Head of caudate nucleus (tissue), 42 donors: ENCODE measurements at places on chromosomes 7 and 10.

DNA sequence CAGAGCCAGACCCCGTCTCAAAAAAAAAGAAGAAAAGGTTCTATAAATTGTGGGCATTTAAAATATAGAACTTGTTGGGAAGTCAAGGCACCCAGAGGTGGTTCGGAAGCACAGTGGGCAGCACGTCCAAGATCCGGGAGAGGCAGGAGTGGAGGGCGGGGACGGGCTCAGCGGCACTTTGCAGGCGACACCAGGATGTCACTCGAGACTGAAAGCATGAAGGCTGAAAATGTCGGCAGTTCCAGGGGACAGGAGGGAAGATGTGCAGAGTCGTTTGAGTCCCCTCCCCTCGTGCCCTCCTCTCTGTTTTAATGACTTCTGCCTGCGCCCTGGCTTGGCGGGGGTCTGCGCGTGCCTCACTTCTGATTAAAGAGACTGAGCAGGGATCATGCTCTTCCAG, 30.6 kb downstream of the IQCE start:
- DNase-seq, result no peak

GRCh38 chr7:13920053-13920697, 69.3 kb downstream of the ETV1 start:
- DNase-seq, result no peak

DNA sequence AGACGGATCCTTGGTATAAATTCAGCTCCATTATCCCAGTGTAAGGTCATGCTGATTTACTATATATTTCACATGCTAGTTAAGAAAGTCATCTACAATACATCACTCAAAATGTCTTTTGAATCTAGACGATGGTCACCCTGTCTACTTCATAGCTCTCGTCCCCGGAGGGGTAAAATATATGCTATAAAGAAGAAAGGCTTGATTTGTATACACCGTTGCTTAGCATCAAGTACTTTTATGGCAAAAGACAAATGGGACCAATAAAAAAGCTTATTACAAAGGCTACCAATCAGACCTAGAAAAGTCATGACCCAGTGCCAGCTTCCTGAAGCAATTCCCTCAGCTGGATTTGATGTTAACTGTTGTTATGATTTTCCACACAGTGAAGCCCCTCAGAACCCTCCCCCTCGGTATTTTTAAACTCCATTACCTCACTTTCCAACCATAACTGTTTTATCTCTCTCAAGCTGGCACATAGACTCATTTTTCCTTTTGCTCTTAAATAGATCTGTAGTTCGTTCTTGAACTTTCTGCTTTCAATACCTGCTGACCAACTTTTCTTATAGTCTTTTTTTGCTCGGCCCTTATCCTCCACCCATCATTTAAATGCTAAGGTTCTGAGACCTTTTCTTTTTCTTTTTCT, 104.9 kb downstream of the DOCK4 start:
- no peak for DNase-seq

- no peak for DNase-seq
These were observed 12.8 kb downstream of the PRKAG2 start for GRCh38 chr7:151864081-151864480.

DNA sequence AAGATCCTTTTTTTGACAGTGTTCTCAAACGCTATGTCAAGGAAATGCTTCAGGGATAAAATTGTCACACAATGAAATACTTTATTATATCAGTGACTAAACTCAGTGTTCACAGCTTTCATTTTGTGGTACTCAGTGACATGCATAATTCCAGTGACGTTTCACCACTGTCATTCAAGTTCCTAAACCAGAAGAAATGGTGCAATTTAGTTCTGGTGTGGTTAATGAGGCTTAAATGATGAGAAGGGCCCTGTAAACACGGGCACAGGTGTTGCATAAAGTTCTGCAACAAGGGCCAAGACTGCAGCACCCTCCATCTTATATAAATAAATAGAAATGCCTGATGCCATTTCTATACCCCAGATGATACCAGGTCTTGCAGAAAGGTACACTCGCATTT, 1247.1 kb downstream of the GATA3 start:
- no peak for DNase-seq

- DNase-seq, result no peak
These were observed 155.6 kb downstream of the PKD1L1 start for GRCh38 chr7:47792521-47793121.

DNA sequence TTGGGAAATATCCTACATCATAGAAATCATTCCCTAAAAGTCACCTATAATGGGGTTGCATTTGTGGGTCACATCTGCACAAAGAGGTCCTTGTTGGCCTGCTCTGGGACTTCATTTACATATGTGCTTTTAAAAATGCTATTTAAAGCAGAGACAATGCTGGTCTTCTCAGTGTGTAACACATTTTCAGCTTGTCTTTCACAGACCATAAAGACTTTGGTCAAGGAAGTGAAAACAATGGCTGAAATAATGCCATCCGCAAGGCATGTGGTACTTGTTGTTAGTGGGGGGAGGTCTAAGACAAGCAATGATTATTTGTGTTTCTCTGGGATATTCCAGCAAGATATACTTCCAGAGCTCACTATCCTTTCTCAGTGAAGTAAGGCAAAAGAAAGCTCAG, 84.6 kb upstream of the PDLIM1 start:
- DNase-seq, result no peak

DNA sequence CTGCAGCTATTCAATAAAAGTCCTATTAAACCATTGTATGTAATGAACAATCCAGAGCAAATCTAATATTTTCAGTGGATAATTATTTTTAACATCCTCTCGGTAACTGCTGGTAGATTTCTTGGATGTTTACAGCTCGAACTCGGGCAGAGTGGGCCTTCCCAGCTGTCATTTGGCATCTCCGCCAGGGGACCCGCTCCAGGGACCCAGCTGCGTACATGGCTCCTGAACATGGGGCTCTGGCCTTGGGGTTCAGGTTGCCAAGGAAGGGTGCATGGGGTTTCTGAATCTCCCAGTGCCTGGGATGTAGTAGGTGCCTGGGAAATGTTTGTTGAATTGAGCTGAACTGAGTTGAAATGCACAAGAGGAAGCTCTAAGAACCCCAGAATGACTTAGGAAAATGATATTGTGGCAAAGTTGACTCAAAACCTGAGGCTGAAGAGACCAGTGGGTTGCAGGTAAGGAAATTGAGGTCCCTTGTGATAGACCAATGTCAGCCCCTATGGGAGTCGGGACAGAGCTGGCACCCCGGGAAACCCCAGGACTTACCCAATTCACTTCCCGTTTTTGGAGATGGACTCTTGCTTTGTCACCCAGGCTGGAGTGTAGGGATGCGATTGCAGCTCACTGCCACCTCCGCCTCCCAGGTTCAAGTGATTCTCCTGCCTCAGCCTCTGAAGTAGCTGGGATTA, 228.4 kb downstream of the CUX1 start:
- no peak for DNase-seq

DNA sequence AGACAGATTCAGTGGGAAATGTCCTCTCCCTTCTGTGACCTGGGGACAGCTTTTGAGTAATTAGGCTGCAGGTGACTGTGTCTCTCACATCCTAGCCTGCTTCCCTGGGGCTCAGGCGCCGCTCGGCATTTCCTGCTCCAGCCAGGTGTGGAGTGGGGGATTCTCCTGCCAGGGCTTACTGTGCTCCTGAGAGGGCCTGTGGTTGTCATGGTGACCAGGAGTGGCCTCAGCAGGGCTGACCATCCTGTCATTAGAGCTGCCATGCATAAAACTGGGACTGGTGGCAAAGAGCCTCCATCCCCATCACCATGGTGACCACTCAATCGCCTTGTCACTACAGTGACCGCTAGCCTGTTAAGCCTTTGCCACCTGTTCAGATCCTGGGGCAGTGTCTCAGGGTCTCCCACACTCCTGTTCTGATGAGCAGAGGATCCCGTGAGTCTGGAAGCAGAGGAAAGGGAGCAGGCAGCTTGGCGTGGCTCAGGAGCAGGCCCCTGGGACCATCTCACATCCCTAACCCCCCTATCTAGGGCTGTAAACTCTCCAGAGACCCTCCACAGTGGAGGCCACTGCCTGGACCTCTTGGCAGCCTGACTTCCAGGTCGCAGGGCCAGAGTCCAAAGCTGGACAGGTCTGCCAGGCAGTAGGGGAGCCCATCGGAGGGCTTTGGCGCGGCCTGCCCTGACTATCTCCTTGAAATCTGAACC, at the start of gene GCK:
GCK (minus strand) TSS at position 154 of the 707 bp plus-strand sequence. CDS start 486 bp downstream, outside the sequence.
- no peak for DNase-seq

GRCh38 chr10:33772370-33773252, 438.1 kb upstream of the NRP1 start:
- peak; percentile 60 for DNase-seq

DNA sequence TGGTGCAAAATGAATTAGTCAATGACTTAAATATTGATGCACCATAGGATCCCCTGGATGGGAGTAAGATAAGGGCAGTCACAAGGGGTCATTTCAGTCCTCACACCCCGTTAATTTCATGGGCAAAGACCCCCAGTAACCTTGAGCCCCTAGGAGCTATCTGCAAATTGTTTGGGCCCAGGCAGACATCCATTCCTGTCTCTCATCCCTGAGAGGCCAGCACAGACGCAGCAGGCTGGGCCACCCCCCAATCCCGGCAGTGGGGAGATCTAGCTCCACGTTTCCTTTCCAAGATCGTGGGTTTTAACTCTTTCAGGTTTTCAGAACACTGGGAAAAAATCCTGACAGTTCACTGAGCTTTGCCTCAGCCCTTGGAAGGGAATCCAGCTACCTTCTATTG, 40.1 kb downstream of the PNLIPRP2 start:
- no peak for DNase-seq

GRCh38 chr10:75043256-75044131, 68.0 kb upstream of the SAMD8 start:
- no peak for DNase-seq

- DNase-seq, result no peak
These were observed 3.5 kb downstream of the VGF start for GRCh38 chr7:101161692-101162471.

DNA sequence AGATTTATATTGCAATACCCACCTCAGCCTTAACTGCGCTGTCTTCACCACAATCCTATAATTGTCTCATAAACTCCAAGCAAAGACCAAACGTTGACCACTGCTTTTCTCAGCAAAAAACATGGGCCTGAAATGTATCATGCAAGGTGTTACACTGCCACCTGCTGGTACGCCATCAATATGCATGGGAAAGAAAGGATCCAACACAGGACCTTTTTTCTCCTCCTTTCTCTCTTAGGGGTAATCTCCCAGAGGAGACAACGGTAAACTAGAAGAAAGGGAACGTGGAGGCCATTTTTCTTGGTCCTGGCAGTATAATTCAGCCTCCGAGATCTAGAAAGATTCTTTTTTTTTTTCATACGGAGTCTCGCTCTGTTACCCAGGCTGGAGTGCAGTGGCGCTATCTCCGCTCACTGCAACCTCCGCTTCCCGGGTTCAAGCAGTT, 79.1 kb upstream of the MPP7 start:
- DNase-seq, result peak; percentile 66

- DNase-seq, result no peak
These were observed 2.4 kb downstream of the CD36 start for GRCh38 chr7:80640846-80641245.

DNA sequence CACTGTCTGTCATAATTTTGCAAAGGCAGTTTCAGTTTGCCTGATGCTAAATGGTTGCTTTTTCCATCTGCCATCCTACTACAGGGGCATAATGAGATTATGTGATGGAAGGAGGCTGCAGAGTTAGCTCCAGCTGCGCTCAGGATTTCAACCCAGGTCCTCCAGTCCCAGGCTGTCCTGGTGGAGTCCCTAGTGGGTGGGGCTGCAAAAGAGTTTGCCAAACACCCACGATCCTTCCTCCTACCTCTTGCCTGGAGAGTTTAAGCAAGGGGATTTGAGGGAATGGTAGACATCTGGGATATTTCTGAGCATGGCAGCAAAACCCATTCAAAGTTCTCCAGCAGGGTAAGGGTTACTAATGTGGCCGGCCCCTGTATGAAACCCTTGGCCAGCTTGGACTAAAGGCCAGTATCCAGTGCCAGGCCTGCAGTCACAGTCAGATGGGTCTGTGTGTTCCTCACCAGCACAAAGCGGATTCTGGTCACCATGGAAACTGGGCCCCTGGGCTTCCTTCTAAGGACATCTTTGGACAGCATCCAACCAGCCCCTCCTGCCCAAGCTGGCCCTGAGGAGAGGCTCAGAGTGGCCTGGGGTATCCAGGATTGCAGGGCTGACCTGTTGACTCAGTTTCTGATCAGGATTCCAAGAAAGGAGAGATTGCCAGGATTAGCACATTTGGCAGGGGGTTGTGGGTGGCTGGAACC, 42.7 kb upstream of the CHST3 start:
- peak; percentile 55 for DNase-seq

DNA sequence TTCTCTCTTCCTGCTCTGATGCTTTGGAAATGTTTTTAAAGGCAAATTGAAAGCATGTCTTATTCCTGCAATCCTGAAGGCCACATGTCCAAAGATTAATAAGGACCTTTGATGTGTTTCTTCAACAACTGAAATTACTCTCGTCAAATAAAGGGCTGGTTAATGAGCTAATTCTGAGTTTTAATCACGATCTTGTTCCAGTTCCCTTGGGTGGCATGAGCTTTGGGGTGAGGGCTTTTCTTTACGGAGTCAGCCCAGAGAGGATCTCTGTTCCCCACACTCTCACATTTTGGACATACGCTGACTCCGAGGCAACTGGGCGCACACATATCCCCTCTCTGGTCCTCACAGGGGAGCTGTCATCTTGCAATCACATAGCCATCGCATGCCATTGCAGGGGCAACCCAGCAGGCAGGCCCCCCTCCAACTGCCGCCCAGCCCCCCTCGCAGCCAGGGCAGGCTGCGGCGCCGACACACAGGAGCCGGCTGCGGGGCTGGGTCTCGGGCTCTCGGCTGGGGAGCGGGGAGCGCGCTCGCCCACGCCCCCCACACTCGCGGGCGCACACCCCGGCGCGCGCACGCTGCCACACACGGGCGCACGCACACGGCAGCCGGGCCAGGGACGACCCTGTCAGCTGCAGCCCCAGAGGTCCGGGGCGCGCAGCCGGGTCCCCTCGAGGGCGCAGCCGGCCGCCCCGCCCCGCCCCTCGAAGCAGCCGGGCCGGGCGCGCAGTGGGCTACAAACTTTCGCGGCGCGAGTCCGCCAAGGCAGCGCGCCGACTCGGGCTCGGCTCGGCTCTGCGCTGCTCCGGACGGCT, at the start of gene GDF10:
GDF10 (plus strand) TSS at position 587 of the 818 bp plus-strand sequence. CDS start 455 bp downstream, outside the sequence.
- peak; percentile 20 for DNase-seq

- DNase-seq, result no peak
These were observed 37.9 kb downstream of the DDIT4 start for GRCh38 chr10:72311667-72312066.
